AG20443 (cell line): ENCODE measurements at places on chromosomes 6 and 20.

DNA sequence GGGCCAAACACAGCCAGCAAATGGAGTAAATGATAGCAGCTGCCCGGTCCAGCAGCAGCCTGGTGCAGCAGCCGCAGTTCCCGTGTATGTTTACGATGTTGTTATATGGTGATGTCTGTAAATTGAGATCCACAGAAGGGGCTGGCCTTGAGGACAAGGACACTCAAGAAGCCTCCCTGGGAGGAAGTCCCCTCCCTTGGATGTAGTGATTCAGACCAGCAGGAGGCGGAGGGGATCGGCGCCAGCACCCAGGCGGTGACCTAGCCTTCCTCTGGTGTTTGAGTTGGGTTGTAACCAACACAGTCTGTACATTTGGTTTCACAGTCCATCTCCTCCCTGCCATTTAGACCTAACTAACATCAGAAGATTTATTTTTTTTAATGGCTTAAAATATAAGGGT, 187.8 kb downstream of the SYNDIG1 start:
- no peak for DNase-seq

DNA sequence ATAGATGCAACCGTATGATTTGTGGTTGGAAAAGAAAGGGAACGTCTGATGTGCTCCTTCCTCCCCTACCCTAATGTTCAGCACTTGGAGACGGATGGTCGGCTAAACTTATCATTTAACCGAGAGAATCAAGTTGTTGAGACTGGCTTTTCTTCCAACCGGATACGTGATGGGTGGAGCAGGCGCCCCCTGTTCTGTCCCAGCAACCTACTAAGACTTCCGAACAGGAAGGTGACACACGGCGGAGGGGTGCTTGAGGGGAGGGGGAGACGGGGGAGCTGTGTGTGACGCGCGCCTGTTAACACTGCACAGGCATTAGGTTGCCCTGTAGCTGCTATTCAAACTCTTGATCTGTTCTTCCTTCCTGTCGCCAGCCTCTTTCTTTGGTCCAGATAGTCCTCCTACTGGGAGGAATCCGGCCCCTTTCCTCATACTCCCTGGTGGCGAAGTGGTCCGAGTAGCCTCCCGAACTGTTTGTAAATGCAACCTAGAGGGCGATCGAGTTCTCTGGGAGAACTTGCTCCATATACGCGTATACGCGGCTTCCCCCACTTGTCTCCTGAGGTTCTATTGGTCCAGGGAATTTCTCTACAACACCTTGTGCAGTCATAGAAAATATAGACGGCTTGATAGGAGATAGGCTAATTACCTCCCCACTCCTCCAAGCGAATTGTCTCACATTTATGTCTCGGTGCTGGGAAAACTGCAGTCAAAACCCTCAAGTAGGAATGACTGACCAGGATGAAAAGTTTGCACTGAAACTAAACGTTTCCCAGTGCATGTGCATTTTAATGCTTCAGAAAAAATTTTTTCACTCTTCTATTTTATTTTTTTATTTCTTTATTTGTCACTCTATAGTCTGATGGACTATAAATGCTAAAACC, 126.0 kb upstream of the SLC2A12 start:
- DNase-seq = peak; percentile 83

GRCh38 chr6:108851756-108852155, 3.5 kb downstream of the ARMC2 start:
- DNase-seq = no peak

DNA sequence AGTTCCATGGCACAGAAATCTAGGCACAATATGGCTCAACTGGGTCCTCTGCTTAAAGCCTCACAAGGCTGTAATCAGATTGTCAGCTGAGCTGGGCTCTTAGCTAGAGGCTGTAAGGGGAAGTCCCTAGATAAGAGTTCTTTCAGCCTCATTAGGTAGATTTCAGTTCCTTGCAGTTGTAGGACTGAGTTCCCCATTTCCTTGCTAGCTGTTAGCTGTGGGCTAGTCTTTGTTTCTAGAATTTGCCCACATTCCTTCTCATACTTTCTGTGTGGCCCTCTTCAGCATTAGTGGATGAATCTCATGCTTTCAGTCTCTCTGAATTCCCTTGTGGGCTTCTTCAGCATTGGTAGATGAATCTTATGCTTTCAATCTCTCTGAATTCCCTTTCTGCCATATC, 71.0 kb upstream of the MRAP2 start:
- no peak for DNase-seq

- no peak for DNase-seq
Measured at GRCh38 chr20:9615766-9616454, 101.5 kb downstream of the LAMP5 start.

DNA sequence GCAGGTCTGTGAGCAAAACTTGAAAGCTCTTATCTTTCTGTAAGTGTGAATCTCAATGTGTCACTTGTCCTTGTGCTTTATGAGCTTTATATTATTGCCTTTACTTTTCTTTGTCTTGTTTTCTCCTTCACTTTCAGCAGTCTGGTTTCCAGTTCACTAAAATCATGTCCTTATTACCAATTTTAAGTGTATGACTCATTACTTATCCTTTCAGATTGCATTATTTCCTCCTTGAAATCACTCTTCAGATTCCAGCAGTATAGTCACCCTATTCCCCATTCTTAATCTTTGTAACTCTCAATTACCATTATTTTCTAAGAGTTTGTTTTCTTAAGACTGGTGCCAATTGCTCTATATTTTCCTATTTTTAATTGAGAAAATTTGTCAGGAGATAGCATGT, 117.4 kb upstream of the GRIK2 start:
- peak; percentile 19 for DNase-seq

DNA sequence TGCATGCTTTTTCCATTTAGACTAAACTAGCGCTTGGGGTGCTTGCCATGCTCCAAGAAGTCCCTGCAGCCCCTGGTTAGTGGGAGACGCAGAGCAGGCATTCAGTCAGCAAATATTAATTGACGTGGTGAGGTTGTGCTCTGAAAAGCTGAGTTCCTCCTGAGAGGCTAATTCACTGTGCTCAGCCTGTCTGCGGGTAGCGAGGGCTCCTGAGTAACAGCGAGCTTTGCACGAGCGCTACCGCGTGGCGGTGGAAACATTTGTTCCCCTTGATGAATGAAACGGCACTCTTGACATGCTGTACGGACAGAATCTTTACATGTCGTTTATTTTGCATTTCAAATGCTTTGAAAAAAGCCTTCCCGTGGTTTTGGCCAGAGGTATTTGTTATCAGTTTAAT, 170.6 kb upstream of the AGPAT4 start:
- DNase-seq = peak; percentile 61

GRCh38 chr6:52545406-52546119, 31.3 kb downstream of the TRAM2 start:
- DNase-seq = no peak

- peak; percentile 32 for DNase-seq
Measured at GRCh38 chr20:48298851-48299484, 513.7 kb upstream of the SULF2 start.

- no peak for DNase-seq
Measured at GRCh38 chr6:103797738-103798137, 1062.0 kb downstream of the HACE1 start.

- peak; percentile 89 for DNase-seq
Measured at GRCh38 chr20:58179432-58180099, 48.9 kb downstream of the ANKRD60 start.

GRCh38 chr6:33959661-33960344, 156.0 kb upstream of the MLN start:
- DNase-seq = no peak

- no peak for DNase-seq
Measured at GRCh38 chr6:36550473-36551000, 3.3 kb upstream of the STK38 start.
